H7 (cell line): ENCODE measurements at places on chromosomes 2 and 18.

- no peak for DNase-seq
These were observed 14.6 kb upstream of the NT5DC4 start for GRCh38 chr2:112706170-112706664.

DNA sequence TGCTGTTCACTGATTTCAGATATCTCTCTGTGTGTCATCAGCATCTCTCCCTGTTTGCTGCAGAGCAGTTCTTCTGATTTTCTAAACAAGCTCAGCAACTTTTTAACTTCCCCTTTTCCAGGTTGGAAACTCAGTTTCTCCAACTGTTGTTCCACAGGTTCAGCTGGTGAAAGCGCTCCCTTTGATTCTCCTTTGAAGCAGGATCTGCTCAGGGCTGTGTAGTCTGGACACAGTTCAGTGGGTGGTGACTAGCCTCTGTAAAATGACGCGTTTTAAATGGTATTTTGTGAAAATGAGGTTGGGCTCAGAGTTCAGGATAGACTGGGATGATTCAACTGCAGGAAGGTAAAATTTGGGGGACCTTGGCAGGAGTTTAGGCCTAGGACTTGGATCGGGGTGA, 106.3 kb downstream of the TRIM43 start:
- no peak for DNase-seq

DNA sequence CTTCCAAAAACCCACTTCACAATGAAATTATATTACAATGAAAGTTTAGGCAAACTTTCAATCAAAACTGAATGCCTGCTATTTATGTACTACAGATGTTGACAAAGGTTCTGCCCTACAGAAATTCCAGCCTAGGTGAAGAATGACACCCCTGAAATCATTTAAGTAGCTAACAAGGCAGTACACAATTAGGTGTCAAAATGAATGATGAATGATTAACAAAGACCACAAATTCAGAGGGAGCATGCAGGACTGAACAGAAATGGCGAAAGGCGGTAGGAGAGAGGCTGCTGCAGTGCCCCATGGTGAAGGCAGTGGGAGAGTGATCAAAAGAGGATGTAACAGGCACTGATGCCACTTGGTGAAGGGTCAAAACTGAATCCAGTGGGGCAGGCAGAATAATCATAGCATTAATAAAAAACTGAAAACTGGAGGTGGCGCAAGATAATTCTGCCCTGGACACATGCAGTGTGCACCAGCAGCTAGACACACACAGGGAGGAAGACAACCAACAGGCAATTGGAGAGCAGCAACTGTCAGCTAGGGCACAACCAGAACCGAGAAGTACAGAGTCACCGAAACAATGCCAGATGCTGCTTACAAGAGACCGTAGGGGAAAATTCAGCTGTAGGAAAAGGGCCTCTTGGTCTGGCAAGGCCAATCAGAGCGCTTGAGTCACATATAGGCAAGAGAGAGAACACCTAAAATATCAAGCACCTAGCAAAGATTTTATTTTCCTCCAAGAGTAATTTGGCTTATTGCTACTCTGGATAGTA, 4.5 kb downstream of the TMEM131 start:
- DNase-seq, result no peak

- DNase-seq, result no peak
These were observed 197.4 kb downstream of the MGAT5 start for GRCh38 chr2:134451347-134451630.

- no peak for DNase-seq
These were observed 85.9 kb upstream of the RTN4 start for GRCh38 chr2:55136138-55136541.
